ENCODE measurements at places on chromosomes 4 and X. TPM values are rescaled to one million over a fixed set of nuclear protein-coding genes. Genes with fewer than 3 reads are reported as not detected.

The PDZD4 gene
- 1.5 TPM for total RNA-seq

The CCSER1 gene
- not detected for total RNA-seq

The CSAG2 gene
- total RNA-seq: not detected

The TEX13D gene
- total RNA-seq: not detected

The MAOB gene
- total RNA-seq: not detected

The TMEM255A gene
- total RNA-seq: not detected

The SOWAHD gene
- not detected for total RNA-seq

The STARD8 gene
- total RNA-seq: 4.9 TPM

The CASP3 gene
- 45.8 TPM for total RNA-seq

The SSX4B gene
- total RNA-seq: not detected

The DNAAF6 gene
- total RNA-seq: not detected

The GC gene
- not detected for total RNA-seq

The NLRP2B gene
- not detected for total RNA-seq

The BRS3 gene
- total RNA-seq: not detected

The MTTP gene
- total RNA-seq: not detected

The MAGEA1 gene
- total RNA-seq: not detected

The AGTR2 gene
- not detected for total RNA-seq

The SLC10A4 gene
- not detected for total RNA-seq

The L1CAM gene
- 1.9 TPM for total RNA-seq

The FRMD7 gene
- total RNA-seq: 0.11 TPM

The SSX2 gene
- total RNA-seq: not detected

The NHS gene
- total RNA-seq: 5.6 TPM

The POF1B gene
- total RNA-seq: not detected

The PAPSS1 gene
- 66.8 TPM for total RNA-seq

The UGT2B17 gene
- not detected for total RNA-seq

The CFI gene
- not detected for total RNA-seq

The XAGE2 gene
- total RNA-seq: not detected
